ENCODE measurements at places on chromosomes 7 and 10. TPM values are rescaled to one million over a fixed set of nuclear protein-coding genes. Genes with fewer than 3 reads are reported as not detected.

The NRAP gene
- not detected for total RNA-seq

The TDRD1 gene
- 1.7 TPM for total RNA-seq

The TMEM229A gene
- total RNA-seq = 0.80 TPM

The MKI67 gene
- total RNA-seq = 51.3 TPM

The DKK1 gene
- not detected for total RNA-seq

The HPSE2 gene
- 0.50 TPM for total RNA-seq

The ASB10 gene
- total RNA-seq = not detected

The CASTOR2 gene
- 26.1 TPM for total RNA-seq

The KCNH2 gene
- total RNA-seq = 14.7 TPM

The PTN gene
- 20.1 TPM for total RNA-seq
